ENCODE measurements at places on chromosomes 13 and 19.

DNA sequence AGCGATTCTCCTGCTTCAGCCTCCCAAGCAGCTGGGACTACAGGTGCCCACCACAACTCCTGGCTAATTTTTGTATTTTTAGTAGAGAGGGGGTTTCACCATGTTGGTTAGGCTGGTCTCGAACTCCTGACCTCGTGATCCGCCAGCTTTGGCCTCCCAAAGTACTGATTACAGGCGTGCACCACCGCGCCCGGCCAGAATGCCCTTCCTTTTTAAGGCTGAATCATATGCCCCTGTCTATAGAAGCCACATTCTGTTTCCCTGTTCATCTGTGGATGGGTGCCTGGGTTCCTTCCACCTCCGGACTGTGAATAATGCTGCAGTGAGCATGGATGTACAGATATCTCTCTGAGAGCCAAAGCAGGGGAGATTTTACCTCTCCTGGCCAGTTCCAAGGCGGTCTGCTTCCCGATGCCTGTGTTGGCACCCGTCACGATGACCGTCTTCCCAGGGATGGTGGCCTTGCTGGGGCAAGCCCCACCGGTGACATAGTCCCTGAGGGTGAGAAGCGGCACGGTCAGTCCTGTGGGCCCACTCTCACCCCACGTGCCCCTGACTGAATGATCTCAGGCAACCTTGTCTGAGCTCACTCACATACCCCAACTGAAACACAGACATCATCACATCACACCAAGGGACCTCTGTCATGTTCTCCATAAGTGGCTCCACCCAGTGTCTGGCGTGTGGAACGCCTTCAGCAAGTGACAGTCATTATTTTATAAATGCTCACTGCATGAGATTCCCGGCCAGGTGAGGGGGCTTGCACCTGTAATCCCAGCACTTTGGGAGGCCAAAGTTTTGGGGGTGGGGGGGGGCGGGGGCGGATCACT lies 4.0 kb downstream of the RDH13 start:
- no peak for ATAC-seq

DNA sequence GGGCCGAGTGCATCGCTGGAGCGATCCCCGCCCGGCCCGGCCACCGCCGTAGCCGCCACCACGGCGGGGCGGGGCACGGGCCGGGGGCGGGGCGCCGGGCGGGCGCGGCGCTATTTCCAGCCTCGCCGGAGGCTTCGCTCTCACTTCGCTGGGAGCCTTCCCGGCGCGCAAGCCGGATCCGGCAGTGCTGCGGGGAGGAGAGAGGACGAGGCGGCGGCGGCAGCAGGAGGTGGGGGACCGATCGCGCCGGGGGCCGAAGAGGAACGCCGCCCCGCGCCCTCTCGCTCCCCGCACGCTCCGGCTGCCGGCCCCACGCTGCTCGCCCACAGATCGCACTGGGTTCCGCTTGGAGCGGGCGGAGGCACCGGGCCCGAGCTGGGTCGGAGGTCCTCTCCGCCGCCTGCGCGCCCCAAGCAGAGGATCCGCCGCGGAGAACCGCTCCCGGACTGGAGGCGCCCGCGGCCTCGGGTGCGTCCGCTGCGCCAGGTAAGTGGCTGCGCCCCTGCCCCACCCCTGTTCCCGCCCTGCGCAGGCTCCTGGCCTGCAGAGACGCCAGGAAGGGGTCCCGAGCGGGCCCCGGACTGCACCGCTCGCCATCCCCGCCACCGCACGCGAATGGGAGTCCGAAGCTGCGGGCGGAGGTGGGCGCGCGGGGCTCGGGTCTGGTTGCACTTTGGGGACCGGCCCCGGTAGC lies at the start of gene CHST8:
Gene CHST8, plus strand, starts transcription at position 143 of the 694 bp plus-strand sequence. CDS start 67,309 bp downstream, outside the sequence.
- ATAC-seq: peak; percentile 43

- no peak for ATAC-seq
Measured at GRCh38 chr13:69872321-69873047, 235.1 kb upstream of the ATXN8OS start.

DNA sequence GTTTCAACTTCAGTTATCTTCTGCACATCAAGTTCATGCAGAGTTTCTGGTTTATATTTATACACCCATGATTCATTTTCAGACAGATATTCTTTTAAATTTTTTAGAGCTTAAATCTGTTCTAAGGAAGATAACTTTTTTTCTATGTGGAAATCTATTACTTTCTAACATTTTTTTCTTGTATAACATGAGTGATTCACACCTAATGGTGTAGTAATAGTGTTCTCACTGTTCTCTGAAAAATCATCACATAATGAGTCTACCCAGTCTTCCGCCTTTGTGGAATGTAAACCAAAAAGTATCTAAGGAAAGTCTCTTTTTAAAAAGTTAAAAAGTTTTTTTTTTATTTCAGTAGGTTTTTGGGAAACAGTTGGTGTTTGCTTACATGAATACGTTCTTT lies 70.8 kb downstream of the FNDC3A start:
- ATAC-seq: no peak

DNA sequence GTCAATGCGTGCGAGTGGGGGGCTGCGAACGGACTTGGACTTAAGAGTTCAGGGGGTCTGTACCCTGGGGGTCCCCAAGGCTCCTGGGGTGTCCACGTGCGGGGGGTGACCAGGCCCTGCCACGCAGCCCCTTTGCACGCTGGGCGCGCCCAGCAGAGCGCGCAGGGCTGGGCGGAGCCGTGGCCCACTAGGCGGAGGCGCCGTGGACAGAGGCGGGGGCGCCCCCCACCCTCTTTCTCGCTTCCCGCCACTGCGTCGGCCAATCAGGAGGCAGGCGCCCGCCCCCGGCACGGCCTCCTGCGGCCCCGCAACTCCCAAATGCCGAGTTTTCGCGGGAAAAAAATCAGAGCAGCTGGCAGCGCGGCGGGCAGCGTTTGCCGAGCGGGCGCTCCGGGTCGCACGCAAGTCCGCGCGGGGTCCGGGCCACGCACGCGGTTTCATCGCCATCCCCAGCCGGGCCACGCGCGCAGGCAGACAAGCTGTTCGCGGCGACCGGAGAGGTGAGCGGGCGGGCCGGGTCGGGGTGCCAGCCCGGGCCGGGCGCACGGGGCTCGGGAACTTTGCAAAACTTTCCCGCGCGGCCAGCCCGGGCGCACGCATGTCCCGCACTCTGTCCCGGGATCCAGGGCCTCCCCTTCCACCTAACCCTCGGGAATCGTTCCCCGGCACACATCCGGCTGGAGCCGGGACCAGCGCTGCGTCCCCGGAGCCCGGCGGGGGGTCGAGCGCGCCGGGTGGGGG lies at the start of gene UHRF1:
Gene UHRF1, plus strand, starts transcription at position 346 of the 741 bp plus-strand sequence. CDS start 1,385 bp downstream, outside the sequence.
- peak; percentile 7 for ATAC-seq

DNA sequence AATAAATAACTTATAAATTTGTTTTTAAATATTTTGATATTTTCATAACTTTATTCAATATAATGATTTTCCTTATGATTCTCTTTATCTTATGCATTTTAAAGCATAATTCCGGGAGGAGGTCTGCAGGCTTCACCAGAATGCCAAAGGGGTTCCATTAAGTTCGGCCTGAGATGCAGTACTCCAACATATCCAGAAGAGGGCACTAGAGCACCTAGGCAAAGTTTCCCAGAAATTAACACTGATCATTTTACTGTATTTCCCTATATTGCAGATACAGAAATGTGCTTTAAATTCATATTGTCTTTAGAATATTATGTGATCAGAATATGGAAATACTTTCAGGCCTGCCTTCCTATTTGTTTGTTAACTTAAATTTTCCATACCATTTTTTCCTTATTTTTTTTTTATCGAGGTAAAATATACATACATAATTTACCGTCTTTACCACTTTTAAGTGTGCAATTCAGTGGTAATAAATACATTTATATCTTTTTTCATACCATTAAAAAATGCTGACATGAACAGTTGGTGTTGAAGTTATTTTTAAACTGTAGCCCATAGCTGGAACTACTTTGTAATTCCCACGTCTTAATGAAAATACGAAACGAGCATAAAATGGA lies 58.9 kb upstream of the TM9SF2 start:
- peak; percentile 77 for ATAC-seq

All from SK-N-SH treated with all-trans-retinoic acid at 6 μM for 48 hours (cell line).